ENCODE measurements at places on chromosomes 13 and 19.

DNA sequence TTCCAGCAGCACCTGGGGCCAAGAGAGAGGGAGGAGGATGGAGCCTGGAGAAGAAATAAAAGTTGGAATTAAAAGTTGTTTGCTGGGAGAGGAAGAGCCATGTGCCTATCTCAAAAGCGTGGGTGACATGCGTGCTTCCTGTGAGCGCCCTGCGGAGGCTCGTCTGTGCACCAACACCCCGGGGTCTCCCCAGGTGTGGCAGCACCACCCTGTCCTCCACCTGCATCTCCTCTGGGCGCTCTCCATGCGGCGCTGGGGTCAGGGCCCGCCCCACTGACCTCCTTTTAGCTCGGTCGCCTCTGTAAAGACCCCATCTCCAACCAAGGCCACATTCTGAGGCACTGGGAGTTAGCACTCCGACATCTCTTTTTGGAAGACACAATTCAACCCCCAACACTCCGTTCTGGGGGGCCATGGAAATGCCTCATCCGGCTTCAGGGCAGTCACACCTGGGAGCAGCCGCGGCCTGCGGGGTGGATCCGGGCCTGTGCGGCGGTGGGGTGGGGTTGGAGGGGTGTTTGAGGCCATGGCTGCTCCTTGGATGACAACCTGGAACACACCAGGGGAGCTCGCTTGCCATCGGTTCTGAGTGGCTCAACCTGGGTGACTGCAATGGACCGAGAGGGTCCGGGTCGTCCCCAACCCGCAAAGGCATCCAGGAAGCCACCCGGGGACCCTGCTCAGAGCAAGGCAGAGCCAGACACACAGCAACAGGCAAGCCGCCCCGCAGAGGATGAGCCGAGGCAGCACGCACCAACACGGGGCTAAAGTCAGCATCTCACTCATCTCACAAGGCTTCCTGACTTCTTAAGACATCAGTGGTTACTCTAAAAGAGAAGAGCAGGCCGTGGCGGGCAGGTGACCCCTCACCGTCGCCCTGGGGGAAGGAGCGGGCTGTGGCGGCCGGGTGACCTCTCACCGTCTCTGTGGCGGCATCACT is 79.4 kb upstream of the MCF2L start:
- DNase-seq: no peak

DNA sequence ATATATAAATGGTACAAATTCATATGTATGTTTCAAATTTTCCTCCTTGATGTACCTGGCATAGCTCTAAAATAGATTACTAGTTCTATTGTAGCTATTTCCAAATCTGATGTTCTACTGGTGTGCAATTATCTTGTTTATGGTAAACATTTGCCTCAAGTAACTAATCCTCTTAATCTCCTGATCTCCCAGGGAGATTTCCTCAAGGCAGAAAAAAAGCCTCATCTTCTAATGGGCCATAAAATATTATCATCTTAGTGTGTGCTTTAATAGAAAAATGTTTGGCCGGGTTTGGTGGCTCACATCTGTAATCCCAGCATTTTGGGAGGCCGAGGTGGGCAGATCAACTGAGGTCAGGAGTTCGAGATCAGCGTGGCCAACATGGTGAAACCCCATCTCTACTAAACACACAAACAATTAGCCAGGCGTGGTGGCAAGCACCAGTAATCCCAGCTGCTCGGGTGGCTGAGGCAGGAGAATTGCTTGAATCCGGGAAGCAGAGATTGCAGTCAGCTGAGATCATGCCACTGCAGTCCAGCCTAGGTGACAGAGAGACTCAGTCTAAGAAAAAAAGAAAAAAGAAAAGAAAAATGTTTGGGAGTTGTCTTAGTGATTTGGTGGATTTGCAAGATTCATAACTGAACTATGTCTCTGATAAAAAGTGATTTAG is 498.9 kb upstream of the SLITRK5 start:
- no peak for DNase-seq

- DNase-seq: no peak
These were observed 189.1 kb downstream of the GGACT start for GRCh38 chr13:100399455-100399854.

- DNase-seq: no peak
These were observed 3.9 kb upstream of the PRX start for GRCh38 chr19:40416918-40417642.

DNA sequence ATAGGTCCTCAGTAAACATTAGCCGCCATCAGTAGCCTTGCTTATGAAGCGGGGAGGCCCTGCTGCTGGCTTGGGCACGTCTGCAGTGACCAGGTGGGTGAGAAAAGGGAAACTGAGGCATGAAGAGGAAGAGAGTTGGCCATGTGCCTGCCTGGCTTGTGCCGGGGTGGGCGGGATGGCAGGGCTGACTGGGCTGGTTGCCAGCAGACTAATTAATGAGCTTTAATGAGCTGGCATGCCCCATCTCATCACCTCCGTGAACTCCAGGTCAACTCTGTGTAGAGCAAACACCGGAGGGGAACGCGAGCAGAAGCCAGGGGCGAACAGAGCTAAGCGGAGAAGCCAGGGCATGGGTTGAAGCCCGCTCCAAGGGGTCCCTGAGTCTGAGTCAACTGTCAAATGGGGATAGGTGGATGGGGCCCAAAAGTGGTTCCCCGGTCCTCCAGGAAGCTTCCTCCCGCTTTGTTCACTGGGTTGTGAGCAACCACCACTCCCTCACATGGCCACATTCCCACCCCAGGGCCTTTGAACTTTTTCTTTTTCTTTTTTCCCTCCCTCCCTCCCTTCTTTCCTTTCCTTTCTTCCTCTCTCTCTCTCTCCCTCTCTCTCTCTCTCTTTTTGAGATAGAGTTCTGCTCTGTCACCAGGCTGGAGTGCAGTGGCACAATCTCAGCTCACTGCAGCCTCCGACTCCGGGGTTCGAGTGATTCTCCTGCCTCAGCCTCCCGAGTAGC is 8.7 kb downstream of the NR2F6 start:
- no peak for DNase-seq

DNA sequence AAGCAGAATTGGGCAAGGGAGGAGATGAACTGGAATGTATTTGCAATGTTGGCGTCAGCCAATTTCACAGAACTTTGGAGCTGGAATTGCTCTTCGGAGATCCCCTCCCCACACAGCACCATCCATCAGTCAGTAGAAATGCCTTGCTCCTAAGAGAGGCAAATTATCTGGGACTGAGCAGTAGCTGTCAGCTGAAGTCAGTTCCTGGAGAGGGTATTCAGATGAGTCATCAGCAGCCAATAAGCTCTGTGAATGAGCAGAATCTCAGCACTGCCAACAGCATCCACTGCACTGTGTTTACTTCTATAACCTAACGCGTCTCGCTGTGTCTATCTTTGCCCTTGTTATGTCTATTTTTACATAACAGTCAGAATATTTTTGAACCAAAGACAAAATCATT is 213.7 kb downstream of the SLITRK5 start:
- no peak for DNase-seq

GRCh38 chr13:24574847-24575246 is 62.3 kb upstream of the PARP4 start:
- DNase-seq: no peak

DNA sequence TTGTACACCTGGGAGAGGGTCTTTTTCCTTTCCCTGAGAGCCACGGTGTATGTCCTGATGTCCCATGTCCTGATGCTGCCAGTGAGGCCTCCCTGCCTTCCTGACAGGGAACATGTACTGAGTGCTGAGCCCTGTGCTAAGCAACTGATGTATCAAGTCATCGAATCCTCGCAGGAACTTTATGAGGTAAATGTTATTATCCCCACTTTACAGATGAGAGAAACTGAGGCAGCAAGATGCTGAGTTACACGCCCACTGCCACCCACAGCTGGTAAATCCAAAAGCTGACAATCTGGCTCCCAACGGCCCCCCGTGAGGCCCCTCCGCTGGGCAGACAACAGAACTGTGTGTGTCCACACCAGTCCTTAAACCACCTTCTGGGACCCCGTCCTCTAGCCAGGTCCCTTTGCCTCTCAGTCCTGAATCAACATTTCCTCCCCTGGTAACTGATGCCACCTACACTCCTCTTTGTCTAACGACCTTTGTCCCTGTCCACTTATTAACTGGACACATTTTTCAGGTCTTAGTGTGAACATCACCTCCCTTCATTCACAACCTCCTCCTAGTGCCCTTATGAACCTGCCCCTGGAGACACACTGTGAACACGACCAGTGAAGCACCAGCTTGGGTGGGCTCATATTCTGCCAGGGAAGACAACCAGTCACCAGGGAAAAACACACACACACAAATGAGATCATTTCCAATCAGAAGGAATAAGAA is 5.4 kb upstream of the VSIG10L start:
- no peak for DNase-seq

DNA sequence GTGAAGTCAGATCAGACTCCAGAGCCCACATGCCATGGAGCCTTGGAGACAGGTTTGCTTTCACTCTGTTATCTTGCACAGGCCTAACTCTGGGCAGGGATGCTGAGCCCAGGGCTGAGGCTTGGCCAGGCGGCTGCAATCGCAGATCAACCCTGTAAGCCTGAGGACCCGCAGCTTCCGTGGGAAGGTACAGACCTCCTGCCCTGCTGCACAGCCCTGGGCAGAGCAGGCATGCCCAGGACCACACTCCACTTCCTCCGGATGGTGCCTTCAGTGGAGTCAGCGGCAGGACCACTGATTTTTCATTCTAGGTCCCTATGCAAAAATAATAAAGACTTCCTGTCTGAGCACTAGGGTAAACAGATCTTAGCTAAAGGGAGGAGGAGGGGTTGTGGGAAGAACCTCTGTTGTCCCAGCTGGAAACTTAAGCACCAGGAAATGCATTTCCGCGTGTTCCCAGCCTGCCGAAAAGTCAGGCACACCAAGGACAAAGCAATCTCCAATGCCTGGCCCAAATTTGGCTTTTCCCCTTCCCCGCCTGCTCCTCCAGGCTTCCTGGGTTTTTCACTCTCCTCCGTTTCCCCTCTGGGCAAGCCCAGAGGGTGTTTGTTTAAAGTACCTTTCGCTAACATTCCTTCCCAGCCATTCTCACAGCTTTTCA is 87.3 kb downstream of the KCTD15 start:
- no peak for DNase-seq

GRCh38 chr13:112713517-112714253 is 23.8 kb downstream of the ATP11A start:
- DNase-seq: no peak

- no peak for DNase-seq
These were observed 1694.4 kb downstream of the EFNB2 start for GRCh38 chr13:104841110-104841509.

DNA sequence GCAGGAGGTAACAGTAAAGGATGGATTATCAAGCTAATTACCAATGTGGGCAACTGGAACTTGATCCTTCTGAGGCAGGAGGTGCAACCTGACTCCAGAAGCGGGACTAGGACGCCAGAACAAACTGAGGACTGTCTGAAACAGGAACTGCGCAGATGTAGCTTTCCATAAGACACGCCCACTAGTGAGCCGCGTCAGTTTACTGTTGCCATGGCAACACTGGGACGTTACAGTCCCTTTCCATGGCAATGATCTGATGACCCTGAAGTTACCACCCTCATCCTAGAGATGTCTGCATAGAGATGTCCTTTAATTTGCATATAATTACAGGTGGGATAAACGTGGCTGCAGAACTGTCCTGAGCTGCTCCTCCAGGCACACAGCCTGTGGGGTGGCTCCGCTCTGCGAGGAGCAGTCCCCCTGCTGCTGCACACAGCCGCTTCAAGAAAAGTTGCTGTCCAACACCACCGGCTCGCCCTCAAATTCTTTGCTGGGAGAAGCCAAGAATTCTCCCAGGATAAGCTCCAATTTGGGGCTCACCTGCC is 816.6 kb downstream of the UQCRFS1 start:
- no peak for DNase-seq

DNA sequence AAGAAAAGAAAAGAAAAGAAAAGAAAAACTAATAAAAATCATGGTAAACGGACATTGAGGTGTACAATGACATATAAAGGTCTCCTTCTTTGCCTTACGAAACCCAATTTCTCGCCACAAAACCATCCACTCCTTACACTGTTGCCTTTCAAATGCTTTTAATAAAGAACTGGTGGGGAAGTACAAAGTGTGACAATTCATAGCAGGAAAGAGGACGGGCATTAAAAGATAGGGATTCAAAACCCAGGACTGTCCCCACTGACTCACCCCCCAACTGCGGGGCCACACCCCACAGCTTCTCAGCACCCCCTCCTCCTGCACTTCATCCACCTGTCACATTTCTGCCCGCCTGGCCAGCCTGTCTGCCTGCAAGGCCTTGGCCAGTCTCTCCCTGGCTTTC is 2.4 kb downstream of the MBD3L2B start:
- DNase-seq: no peak

- DNase-seq: peak; percentile 50
These were observed 31.3 kb upstream of the ISYNA1 start for GRCh38 chr19:18469069-18469846.

DNA sequence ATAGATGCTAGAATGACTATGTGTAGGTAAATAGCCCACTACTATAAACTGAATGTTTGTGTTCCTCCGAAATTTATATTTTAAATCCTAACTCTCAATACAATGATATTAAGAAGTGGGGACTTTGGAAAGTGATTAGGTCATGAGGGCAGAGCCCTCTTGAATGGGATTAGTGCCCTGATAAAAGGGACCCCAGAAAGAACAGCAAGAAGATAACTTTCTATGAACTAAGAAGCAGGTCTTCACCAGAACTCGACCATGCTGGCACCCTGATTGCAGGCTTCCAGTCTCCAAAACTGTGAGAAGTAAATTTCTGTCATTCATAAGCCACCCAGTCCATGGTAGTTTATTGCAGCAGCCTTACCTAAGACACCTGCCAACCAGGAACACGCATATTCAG is 33.9 kb downstream of the OXGR1 start:
- no peak for DNase-seq

- no peak for DNase-seq
These were observed 606.5 kb downstream of the UQCRFS1 start for GRCh38 chr19:28606269-28607032.

- no peak for DNase-seq
These were observed 309.8 kb downstream of the DNAJC15 start for GRCh38 chr13:43333176-43333575.

DNA sequence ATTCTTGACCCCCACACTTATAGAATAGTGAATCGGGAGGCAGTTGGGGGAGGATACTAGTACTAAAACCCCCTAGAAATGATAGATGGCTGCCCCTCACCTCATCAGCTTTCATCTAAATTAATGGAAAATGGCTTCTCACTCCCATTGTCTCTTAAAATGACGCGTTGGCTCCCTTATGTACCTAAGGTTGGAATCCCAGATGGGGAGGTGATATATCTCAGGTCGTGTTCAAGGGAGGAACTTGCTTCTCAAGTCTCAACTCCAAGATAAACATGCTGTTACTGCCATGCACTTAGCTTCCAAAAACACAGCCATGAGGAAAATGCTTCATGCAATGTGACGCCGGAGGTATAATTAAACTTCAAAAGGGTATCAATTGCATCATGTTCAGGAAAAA is 18.8 kb upstream of the UBE2L5 start:
- no peak for DNase-seq

- no peak for DNase-seq
These were observed 984.8 kb upstream of the MIR17HG start for GRCh38 chr13:90362707-90363106.

DNA sequence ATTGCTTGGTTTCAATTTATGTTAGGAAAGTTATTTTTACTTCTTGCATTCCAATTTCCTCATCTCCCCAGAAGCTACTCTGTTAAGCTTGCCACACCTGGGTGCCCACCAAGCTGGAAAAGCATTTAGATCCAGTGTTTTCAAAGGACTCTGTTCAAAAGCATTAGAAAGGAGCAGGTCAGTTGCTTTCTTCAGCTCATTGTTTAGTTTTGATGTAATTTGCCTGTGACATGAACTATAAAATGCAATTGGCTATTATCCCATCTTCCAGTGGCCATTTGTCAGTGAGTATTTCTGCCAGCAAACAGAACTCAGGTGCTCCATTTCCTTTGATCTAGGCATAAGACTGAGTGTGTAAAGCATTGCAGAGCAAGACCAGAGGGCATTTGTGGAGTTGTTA is 46.7 kb upstream of the RNF113B start:
- no peak for DNase-seq

Measured in effector memory CD8-positive, alpha-beta T cell (primary cell).